NCI-H2081 (cell line): ENCODE measurements at places on chromosomes 13 and 19.

GRCh38 chr13:105817498-105817897 is 718.0 kb downstream of the EFNB2 start:
- no peak for DNase-seq

DNA sequence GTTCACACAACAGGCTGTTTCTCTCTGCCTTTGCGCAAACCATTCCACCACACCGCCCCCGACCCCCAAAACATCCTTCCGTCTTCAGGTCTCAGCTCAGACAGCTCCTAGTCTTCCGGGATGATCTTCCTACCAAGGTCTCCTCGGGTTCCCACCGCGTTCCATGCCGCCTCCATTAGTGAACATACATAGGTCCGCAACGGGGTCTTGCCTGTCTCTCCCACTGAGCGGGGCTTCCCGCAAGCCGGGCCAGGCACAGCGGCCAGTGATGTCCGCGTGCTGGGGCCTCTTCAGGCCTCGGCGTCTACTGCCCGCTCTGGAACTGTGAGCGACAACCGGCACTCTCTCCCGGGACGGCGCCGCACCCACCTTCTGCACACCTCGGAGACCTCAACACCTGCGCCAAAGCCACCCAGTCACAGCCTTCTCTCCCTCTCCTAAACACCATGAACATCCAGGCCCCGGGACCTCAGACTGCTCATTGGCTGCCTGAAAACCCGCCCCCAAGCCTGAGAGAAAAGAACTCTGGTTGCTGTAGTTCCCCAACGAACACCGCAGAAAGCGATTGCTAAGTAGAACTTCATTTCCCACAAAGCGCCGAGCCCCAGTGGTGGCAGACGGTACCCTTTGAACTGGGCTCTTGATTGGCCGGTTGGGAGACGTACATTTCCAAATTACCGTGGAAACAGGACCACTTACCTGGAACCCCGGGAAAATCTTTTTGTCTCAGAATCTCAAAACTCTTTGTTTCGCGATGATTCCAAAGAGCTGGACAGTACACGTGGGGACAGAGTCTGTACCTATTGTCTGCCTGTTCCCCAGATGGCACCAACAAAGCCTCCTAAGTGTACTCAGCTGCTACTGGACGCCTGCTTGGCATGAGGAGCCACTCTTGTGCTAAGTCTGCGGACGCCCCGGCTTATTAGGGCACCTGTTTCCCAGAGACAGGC is 9.5 kb downstream of the DYRK1B start:
- DNase-seq: peak; percentile 95

GRCh38 chr13:37368501-37368900 is 230.1 kb downstream of the POSTN start:
- DNase-seq: no peak

- DNase-seq: no peak
Observed at GRCh38 chr13:36668316-36668715, 5.5 kb upstream of the SERTM1 start.

DNA sequence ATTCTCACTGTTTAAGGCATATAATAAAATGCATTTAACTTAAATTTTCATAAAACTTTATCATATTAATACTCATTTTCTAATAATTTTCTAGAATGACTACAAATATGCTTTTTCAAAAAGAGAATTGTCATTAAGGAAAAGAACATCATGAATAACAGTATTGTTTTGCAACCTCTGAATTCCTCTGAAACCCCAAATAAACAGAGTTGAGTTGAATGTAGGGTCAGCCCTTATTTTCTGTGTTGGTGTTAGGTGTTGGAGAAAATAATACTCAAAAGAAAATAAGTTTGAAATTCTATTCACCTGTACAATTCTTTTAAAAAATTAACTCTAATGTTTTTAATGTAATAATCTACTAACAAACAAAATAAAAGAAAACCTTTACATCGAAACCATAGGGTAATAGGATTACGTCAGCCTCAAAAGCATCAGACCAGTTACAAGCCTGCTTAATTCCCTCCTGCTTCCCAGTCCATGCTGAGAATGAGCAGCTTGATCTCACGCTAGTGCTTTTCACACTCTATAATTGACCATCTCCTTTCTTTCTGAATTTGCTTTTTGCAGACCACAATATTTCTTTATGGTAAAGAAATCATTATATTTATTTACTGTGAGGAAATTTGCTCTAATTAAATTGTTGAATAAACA is 160.9 kb downstream of the PCDH9 start:
- peak; percentile 24 for DNase-seq

GRCh38 chr19:19444681-19445155 is 39.2 kb downstream of the GATAD2A start:
- DNase-seq: no peak

- no peak for DNase-seq
Observed at GRCh38 chr19:54387991-54388801, 23.5 kb upstream of the LAIR1 start.

DNA sequence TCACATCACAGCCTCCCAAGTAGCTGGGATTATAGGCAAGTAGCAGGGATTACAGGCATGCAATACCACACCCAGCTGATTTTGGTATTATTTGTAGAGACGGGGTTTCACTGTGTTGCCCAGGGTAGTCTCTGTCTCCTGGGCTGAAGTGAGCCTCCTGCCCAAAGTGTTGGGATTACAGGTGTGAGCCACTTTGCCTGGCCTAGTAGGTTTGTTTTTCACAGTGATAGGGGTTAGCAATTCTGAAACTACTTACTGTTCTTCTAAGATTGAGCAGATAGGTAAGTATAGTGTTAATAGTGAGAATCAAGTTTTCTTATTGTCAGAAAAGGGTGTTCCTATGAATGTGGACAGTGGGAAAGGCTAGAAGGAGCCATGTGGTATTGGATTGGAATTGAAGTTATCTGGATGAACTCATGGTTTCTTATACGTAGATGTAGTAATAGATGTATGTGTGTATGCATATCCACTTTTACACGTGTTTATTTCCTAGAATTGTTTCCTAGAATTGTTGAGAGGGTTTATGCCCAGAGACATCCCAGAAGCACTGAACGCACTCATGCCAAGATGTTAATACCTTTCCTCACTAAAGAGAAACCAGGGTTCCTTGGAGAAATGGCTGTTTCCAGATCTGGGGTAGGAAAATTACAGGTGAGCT is 49.1 kb downstream of the SAE1 start:
- DNase-seq: no peak
